Right kidney (tissue), 9 donors: ENCODE measurements at places on chromosomes 11 and 22.
A peak's percentile ranks its signal among the peaks of the same experiment; 100 is the strongest.

DNA sequence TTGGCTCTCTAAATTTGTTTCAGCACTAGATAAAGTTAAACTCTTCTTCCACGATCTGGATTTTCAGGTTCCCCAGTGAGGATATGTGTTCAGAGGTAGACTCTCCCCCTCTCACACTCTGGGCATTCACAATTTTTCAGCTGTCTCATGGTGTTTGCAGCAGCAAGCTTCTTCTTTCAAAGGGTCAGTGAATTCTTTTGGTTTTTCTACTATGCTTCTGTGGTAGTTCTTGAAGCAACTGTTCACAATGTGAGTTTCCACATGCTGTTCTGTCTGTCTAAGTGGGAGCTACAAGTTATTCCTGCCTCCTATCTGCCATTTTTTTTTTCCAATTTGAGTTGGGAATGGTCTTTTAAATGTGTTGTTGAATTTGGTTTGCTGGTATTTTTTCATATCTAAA lies 25.4 kb downstream of the CNTF start:
- DNase-seq = no peak

- no peak for DNase-seq
Measured at GRCh38 chr11:68471360-68472340, 11.1 kb downstream of the PPP6R3 start.

DNA sequence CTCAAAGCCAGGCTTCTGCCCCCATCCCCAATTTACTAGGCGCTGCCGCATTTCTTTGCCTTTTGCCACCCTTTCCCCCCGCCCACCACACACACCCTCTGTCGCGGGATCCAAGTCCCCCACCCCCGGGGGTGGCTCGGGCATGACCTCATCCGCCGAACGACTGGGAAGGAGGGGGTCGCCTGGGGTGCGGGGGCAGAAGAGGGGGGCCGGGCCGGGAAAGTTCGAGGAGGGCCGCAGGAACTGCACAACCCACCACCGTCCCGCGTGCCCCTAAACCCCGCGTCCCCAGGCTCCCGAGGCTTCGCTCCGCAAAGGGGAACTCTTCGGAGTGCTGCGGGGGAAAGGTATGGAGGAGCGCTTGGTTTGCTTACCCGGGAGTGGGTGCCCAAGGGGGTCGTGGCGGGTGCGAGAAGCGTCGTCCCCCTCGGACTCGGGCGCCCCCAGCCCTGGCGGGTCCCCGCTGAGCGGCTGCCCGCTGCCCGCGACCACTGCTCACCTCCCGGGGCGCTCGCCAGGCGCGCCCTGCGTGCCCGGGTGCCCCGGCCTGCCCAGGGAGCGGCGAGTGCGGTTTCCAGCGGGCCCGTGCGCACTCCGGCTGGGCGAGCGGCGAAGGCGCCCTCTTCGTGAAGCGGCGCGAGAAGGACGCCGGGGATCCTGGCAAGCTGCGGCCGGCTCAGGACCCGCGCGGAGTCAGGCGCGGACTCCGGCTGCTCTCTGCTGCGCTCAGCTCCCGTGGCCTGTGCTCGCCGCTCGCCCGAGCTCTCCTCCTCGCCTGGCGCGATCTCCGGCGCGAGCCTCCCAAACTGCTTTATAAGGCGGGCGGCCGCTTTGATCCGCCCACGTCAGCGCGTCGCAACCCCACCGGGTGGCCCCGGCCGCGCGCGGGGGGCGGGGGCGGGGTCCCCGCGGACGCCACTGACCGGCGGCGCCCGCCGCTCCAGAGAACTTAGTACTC lies 4.0 kb upstream of the WNT11 start:
- DNase-seq = peak; percentile 89

- no peak for DNase-seq
Measured at GRCh38 chr11:10518891-10519290, 22.1 kb downstream of the RNF141 start.

DNA sequence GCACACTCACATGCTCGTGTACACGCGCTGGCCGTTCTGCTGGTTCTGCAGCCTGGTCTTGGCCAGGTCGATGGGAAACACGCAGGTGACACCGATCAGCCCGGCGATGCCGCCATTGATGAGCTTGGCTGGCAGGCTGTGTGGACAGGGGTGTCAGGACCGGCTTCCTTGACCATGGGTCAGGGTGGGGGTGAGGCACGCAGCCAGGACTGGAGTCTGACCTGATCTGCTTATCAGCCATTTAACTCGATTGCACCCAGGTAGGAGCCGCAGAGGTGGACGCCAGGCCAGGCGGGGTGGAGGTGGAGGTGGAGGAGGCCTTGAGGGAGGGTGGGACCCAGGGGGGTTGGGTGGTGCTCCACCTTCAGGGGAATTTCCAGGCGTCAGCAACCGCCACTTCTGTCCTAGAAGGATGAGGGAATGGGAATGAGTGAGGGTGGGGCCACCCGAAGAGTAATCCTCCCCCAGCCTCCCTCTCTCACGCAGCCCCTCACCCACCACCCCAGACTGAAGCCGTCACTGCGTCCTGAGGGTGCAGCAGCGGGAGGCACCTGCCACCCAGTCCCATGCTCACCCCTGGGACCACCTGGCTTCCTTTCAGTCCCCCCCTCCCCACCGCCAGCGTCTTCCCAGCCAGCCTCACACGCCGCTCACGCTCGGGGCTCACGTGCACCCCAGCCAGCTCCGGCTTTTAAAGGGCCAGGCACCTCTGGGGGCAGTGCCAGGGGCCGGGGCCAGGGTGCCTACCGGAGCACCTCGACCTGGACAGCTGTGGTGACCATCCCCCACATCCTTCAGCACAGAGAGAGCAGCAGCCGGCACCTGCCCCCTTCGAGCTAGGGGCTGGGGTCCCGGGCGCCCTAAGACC lies 3.1 kb downstream of the SLC25A22 start:
- DNase-seq = no peak

DNA sequence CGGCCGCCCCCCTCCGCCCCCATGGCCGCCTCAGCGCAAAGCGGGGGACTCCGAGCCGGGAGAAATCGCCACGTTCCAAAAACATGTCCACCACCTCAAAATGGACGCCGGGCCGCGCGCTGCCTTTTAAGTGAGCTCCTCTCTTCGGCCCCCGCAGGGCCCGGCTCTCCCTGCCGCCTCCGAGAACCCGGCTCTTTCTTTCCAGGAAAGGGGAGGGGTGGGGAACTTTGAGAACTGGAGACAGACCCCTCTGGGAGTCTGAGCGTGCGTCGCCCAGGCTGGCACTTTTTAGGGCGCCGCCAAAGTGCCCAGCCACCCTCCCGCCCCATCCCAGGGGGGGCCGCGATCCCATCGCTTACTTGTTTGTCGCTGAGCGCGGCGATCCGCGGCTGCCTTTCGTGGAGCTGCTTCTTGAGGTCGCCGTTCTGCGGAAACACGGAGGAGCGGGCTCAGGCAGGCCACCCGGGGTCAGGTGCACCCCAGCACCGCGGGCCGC lies 1.6 kb downstream of the PHF21B start:
- peak; percentile 56 for DNase-seq

DNA sequence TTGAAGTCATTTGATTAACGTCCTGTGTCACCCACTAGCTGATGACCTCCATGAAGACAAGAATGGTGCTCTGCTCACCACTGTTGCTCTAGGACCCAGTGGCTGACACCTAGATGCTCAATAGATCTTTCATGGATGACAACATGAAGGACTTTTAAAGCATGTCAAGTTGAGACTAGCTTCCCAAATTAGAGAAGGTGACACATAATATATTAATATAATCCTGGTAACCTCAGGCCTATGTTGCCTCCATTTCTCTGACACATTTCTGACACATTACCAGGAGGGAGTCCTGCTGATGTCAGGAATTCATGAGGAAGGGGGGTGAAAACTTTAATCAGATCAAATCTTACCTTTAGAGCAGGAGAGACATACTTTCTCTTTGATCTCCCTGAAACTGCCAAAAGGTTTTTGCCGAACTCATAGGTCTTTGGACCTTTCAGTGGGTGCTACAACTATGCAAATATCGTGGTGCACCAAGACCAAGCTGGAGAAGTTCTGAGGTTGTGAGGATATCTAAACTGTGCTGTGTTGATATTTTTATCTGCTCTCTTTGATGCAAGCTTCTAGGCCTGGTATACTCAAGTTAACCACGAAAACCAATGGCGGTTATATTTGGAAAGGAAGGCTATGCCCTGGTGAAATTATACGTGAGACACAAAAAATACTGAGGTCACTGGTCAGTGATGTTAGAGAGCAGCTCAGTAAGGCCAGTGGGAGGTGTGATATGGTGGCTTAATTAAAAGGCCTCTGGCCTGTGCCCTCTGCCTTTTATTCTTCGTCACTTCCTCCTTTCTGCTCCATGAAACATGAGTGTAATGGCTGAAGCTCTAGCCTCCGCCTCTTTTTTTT lies 13.2 kb upstream of the AMPD3 start:
- DNase-seq = no peak

- peak; percentile 37 for DNase-seq
Measured at GRCh38 chr11:32052215-32052614, 38.7 kb upstream of the RCN1 start.

DNA sequence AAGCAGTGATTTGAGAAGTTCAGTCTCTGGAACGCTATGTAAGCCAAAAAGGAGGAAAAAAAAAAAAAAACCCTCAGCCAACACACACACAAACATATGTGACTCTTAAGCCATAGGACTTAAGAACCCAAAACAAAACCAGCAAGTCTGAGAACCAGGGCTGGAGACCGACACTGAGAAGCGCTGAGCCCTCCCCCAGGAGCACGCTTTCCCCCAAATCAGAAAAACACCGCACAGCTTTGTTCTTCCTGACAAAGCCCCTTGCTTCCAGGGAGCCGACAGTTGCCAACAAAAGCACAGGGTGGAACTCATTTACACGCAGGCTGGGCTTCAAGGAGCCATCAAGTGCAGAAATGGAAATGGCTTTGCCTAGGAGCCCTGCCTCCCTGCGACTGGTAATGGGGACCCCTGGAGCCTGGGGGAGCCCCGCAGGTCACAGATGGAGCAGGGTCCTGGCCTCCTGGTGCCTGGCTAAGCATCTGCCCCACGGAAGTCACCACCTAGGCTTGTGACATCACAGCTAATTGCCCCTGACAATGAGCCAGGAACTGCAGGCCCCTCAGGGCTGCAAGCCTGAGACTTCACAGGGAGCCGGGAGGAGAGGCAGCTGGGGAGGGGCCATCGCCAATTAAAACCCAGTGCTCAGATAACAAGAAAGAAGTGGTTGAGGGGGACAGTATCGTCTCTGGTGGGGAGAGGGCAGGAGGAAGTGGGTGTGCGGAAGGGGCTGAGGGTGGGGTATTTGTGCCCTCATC lies 66.9 kb downstream of the NFAM1 start:
- peak; percentile 72 for DNase-seq

DNA sequence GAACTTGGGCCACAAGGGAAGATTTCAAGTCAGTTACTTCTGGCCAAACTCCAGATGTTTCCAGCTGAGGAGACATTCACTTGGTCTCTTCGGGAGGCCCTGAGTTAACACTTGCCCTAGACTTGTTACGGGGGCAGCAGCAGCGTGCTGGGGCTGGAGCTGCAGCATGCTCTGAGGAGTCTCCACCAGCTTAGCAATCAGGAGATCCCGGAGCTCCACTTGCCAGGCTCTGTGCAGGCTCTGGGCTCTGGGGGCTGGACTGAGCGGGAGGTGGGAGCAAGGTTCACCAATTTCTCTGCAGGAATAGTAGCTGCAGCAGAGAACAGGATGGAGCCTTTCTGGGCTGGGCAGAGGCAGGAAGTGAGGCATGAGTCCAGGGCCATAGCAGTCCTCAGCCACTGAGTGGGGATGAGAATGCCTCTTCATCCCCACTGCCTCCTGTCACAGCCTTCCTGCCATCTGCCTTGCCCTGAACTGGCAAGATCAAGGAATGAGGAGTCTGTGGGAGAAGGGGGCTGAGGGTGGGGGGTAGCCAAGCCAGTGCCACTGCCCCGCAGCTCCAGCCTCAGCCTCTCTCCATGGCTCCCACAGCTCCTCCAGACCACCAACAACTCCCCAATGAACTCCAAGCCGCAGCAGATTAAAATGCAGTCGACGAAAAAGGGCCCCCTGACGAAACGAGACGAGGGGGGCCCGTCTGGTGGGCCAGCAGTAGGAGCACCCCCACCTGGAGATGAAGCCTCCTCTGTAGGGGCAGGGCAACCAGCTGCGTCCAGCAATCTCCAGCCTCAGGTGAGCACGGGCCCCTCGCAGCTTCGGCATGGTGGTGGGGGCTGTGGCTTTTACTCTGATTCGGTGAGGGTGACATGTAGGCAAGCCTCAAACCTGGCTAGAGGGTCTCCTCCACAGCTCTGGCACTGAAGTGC lies 23.4 kb downstream of the GTPBP1 start:
- no peak for DNase-seq

DNA sequence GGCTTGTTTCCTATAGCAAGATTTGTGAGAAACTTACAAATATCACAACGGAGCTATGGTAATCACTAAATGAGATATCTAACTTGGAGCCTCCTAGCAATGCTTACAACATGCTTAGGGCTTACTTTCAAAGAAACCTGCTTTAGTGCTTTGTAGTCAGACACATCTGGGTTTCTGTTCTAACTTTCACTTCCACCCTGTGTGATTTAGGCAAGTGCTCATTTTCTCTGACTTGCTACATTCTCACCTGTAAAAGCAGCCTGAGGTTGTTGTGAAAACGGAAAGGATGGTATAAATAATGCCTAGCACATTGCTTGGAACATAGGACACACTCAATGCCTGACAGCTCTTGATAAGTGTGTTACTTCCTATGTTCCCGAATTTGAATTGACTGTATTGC lies 45.6 kb downstream of the LRRC4C start:
- DNase-seq = no peak

DNA sequence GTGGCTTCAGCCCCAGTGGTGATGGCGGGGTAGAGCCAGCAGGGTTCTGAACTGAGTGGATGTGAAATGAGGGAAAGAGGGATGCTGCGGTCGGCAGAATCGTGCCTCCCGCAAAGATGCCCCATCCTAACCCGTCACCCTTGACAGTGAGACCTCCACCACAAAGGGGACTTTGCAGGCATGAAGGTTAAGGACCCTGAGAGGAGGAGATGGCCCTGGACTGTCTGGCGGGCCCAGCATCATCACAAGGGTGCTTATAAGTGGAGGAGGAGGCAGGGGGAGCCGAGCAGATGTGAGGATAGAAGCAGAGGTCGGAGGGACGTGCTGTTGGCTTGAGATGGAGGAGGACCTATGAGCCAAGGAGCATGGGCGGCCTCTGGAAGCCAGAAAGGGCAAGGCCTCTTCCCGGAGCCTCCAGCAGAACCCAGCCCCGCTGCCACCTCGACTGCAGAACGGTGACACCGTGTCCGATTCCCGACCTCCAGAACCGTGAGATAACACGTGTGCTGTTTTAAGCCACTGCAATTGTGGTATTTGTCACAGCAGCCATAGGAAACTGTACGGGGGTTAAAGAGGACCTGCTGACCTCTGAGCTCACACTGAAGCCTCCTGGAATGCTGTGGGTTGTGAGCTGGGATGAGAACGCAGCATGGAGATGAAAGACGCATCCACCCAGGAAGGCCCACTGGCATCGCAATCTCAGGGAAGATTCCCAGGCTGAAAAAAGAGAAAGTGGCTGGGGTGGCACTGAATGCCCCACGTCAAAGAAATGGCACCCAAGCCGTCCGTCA lies 10.9 kb downstream of the LINC01488 start:
- no peak for DNase-seq

DNA sequence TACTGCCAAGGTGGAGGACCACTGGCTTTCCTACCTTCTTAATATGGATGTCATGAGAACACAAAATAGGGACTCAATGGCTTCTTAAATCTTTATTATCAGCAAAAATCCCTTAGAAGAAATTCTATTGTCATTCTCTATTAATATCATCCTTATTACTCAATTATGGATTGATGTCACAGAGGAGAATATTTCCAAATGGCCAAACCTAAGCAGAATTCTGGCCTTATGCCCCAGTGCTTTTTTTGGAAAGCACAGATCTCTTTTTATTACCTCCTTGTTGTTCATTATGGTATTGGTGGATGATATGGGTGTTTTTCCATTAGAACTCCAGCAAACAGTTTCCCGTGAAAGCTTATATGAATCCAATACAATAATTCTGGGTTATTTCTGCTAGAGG lies 9.9 kb downstream of the CRTAM start:
- no peak for DNase-seq
